ENCODE measurements at places on chromosomes 12 and 14.

DNA sequence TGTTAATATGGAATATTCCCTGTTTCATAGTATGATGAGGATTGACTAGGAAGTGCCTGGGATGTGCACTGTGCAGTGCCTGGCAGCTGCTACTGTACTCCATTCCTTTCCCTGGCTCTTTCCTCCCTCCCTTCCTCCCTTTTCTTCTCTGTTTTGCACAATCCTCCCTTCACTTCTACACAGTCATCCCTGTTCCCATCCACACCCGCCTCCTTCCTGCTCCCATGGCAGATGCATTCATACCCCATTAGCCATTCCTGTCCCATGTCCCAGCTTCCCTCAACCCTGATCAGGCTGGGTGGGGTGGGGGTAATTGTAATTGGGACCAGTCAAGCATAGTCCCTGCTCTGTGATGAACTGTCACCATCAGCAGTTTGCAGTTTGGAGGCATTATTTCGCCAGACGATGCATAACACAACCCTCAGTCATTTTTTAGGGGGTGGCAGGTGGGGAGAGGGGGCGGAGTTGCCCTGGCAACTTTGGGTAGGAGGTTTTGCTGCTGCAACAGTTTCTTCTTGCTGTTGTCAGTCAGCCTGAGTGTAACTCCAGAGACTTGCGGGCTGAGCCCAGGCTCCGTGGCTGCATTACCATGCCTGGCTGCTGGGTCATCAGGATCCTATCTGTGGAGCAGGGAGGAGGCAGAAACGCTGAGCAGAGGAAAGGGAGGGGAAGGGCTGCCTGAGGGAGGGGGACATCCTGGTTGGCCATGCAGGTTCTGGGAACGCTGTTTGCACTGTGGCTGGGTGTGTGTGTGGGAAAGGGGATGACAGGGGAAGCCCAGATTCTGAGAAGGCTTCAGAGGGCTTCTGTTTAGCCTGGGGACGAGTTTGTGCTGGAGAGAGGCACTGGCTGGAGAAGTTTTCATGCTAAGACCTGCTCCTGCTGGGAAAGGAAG lies 4.1 kb upstream of the KRT84 start:
- no peak for DNase-seq

GRCh38 chr14:104654119-104654518 lies 35.3 kb upstream of the INF2 start:
- DNase-seq: no peak

DNA sequence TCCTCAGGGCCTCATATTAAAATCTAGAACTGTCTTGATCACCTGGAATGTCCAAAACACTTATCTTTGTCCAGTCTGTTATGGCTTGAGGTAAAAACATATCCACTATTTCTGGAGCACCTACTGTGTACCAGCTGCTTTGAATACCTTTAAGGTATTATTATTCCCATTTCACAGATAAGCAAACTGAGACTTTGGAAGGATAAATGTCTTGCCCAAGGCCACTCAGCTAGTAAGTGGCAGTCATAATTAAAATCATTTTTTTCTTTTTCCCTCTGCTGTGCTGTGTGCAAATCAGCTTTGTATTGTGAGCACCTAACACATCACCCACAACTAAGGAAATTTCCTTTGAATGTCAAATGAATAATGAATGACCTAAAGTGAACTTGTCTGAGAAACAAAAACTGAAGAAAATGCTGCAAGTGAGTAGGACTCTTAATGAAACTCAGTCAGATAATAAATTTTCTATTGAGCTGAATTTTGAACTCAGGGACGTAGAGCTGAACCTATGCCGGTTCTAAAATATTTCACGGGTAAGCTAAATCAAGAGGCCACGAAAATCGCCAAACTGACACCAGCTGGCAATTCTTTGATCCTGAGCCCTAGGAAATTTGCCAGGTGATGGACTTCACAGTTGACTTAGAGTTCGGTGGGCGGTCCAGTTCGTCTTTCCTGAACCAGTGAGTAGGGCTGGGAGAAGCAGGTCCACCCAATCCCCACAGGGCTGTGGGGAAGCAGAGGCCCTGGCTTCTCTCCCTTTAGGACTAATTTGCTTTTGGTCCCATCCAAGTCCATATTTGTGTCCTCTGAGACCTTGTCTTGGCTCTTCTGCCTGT lies 159.7 kb upstream of the PWP1 start:
- no peak for DNase-seq

DNA sequence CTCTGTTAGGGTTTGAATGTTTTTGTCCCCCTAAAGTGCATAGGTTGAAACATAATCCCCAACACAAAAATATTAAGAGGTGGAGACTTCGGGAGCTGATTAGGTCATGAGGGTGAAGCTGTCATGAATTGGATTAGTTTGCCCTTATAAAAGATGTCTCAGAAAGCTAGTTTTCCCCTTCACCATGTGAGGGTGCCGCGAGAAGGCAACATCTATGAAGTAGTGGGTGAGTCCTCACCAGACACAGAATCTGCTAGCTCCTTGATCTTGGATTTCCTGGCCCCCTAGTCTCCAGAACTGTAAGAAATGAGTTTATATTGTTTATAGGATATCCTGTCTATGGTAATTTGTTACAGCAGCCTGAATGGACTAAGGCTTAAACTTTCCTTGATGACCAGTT lies 301.5 kb upstream of the ATP2B1 start:
- no peak for DNase-seq

GRCh38 chr12:4320497-4320852 lies 538 bp upstream of the TIGAR start:
- no peak for DNase-seq

GRCh38 chr12:123749355-123749754 lies 12.7 kb upstream of the DNAH10 start:
- DNase-seq: no peak

Data from stimulated activated CD4-positive, alpha-beta T cell treated with anti-CD3 and anti-CD28 coated beads, Interleukin-4, amount 100 ng/mL, for 1 hour (primary cell).